ENCODE measurements at places on chromosomes 5 and 9.
A peak's percentile ranks its signal among the peaks of the same experiment; 100 is the strongest.

DNA sequence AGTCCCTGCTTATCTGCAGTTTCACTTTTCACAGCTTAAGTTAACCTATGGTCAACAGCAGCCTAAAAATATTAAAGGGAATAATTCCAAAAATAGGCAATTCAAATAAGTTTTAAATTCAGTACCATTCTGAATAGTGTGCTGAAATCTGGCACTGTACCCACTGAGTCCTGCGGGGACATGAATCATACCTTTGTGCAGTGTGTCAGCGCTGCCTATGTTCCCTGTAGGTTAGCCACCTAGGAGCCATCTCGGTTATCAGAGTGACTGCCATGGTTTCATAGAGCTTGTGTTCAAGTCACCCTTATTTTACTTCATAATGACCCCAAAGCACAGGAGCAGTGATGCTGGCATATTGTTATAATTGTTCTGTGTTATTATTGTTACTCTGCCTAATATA, 139.9 kb downstream of the GPBP1 start:
- no peak for DNase-seq

- DNase-seq: no peak
These were observed 617.2 kb downstream of the PDE4D start for GRCh38 chr5:59276325-59276675.

- DNase-seq: no peak
These were observed 37.9 kb downstream of the LMNB1 start for GRCh38 chr5:126814721-126815404.

GRCh38 chr5:168592014-168592368, 12.8 kb upstream of the PANK3 start:
- DNase-seq: no peak

- no peak for DNase-seq
These were observed 31.5 kb upstream of the LVRN start for GRCh38 chr5:115930630-115931337.

GRCh38 chr9:3191715-3192114, 334.1 kb downstream of the RFX3 start:
- DNase-seq: no peak

DNA sequence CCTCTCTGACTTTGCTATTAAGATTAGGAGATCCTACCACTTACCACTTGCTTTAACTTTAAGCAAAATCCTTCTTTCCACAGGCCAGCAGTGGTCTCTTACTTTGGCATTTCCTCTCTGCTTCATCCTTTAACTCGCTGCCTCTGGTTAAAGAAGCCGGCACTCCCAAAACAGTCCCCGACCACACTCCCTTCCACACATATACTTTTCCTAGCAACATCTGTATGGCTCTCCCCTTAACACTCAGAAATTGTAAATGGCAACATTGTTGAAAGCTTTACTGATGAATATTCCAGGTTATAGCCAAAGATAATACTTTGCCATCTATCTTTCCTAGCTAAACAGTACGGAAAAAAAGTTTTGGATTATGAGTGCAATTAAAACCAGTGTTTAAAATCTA, 133.2 kb downstream of the MCTP1 start:
- no peak for DNase-seq

- no peak for DNase-seq
These were observed 34.9 kb downstream of the APBA1 start for GRCh38 chr9:69637193-69637816.

DNA sequence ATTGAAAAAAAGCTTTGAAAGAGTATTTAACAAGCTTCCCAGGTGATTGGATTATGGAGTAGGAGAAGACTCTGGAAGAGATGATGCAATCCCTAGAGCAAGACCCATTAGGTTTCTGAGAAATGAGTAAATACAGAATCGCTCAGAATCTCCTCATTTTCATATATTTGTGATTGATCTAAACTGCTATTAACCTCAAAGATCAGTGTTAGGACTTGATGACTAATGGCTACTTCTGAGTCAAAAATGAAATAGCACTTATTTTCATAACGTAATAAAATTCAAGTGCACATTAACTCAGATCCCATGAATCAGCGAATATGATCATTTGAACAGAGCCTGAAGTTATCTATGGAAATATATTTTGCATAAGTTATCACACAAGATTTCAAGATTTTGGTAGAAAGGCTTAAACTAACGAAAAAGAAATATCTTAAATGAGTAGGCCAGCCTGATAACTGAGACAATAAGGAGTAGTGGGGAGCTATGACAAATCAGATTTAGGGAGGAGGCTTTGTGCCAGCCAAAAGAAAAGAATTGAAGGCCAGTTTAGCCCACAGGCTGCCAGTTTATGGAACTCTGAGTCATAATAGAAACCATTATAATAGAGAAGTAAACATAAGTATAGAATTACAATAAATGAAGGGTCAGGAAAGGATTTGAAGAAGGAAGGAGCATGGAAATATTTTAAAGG, 106.7 kb upstream of the OSMR start:
- DNase-seq: no peak

- DNase-seq: no peak
These were observed 47.5 kb upstream of the RNF20 start for GRCh38 chr9:101485924-101486692.

GRCh38 chr5:10329820-10330481, 22.2 kb upstream of the CMBL start:
- DNase-seq: no peak

GRCh38 chr5:68544091-68544647, 328.6 kb downstream of the PIK3R1 start:
- DNase-seq: no peak

DNA sequence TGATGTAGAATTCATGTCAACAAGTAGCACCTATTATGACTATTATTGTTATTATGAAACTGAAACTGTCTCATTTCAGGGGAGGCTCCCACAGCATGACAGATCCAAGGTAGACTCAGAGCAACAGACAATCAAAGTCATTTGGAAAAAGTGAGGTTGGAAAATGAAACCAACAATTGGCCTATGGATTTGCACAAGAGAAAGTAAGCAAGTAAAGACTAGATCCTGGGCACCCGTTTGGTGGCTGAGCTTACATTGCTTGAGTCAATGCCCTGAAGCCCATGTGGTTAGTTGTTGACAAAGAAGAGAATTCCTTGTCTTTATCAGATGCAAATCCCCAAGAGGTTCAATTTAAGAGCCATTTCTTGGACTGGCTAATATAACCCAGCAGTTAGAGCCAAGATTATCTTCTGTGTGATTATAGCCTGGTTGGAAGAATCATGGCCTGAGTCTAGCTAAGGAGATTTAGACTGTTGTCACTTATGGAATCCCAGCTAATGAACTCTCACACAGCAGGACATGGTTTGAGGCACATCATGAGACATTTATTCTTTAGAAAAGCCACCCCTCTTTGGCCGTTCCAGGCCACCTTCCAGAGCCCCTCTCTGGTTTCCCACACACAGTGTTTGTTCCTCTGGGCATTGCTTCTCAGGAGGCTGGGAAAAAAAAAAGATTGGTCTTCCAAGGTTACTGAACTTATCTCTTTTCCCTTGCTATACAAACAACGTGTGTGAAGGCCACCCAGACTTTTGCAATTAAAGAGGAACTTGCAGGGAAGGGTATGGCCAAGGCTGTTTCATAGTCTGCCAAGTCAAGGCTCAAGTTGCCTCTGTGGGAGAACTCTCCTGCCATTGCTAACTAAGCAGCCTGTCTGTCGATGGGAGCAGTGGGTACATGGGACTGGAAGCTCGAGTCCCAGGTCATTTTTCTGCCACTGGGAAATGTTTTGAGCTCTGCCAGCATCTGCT, 399.5 kb downstream of the ENC1 start:
- no peak for DNase-seq

GRCh38 chr5:601771-602465, 10.2 kb upstream of the CEP72 start:
- DNase-seq: no peak

DNA sequence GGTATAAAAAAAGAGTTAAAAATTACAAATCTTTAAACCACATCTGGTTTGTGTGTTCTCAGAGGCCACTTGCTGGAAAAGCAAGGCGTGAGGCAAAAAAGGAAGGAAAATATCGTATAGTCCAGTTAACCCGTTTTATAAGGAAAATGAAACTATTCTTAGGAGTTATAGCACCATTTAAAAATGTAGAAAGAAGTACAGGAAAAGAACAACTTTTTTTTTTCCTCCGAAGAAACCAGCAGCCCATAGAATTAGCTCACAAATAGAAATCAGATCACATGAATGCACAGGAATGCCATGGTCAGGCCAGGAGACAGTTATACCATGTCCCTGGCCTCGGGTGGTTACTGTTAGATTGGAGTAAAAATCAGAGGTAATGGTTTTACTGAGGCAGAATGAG, 241.6 kb downstream of the FBXL7 start:
- no peak for DNase-seq

DNA sequence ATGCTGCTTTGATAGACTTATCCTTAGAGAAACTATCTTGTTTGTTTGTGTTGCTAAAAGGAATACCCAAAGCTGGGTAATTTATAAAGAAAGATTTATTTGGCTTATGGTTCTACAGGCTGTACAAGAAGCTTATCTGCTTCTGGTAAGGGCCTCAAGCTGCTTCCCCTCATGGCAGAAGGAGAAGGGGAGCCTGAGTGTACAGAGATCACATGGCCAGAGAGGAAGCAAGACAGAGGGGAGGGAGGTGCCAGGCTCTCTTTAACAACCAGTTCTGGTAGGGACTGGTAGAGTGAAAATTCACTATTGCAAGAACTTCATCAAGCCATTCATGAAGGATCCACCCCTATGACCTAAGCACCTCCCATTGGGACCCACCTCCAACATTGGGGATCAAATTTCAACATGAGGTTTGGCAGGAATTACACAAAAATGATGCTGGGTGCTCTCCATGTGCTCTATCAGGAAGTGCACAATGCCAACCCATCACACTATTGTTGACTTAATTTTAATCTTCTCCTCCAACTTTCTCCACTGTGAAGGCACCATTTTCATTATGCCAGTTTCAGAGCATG, 115.1 kb upstream of the SHB start:
- DNase-seq: no peak

DNA sequence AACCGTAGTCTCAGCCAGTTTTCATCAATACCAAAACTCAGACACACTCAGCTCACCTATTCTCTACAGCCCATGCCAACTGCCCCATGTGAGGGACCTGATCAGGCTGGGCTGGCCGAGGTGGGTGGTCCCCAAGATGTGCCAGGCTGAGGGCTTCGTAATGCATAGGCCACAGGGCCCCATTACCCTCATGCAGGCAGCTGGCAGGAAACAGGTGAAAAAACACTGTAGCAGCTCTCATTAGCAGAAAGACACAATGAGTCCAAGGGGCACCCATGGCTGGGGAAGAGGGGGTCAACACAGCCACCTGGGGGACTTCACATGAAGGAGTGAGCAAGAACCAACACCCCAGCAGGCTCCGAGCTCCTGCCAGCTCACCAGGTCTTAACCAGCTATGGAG, 8.2 kb downstream of the IPPK start:
- DNase-seq: no peak

DNA sequence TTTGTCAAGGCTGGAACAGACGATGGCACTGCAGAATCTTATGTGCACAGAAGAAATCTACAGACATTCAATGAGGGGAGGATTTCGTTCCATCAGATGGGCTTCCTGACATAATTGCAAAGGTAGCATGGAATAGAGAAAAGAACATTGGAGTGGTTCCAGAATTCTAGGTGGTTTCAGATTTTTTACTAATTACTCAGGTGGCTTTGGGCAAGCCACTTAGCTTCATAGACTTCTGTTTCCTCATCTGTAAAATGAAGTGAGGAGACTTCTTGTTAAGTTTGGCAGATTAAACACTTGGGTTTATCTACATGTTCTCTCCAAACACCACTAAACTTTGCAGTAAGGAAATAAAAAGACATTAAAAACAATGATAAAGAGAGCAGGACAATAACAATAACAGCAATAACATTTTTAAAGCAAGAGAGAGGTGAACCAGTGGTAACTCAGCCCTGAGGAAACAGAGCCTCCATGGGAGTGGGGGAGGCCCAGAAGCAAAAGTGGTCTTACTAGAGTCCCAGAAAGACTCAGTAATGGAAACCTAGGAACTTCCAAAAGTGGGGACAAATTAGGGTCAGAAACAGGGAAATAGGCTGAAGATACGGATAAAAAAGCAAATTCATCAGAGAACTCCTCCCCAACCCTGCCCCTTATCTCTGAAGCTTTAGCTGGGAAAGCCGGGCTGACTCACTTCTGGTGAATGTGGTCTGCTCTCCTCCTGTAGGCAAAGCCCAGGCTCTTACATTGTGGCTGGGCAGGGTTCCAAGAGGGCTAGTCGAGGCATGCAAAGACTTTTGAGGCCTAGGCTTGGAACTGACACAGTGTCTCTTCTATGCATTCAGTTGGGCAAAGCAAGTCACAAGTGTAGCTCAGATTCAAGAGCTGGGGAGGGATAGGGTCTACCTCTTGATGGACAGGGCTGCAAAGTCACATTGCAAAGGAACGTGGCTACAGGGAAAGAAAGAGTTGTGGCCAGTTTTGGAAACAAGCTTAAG, 11.8 kb upstream of the ACTBL2 start:
- DNase-seq: peak; percentile 10

DNA sequence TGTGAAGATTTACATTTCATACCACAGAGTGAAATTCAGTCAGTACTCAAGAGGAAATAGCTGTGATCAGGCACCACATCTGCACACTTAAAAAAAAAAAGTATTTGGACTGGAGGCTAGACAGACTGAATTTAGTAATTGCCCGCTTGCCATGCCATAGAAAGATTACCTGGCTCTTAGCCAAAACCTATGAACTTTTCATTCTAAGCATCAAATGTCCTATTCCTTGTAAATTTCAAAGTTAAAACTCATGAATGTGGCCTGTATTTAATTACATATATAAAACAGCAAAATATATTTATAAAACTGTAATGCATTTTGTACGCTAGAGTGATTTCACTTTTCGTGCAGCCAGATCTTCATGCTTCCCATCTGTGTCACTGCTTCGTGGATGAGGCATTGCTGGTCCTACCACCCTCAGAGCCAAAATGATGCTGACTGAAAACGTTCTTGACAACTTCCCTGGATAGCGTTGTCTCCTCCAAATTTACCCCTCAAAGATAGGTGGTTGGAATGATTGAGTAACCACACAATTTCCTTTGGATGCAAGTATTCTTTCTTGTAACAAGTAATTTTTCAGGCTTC, 447.9 kb upstream of the SGCD start:
- DNase-seq: no peak

DNA sequence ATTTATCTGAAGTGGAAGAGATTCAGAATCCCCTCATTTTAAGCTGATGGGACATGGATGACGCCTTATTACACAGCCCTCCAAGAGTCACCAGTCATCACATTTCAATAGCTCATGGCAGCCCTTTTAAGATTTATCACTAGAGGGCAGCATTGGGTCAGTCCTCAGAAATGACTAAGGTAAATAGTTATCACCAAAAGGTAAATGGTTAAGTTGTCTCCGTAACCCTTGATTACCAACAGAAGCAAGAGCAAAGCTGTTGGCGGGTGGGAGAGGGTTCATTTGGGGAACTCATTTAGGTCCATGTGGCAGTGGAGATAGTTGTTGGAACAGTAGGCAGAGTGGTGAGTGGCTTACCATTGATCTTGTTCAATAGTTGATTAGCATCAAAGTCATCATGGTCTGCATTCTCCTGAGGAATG, 12.0 kb upstream of the C9 start:
- DNase-seq: peak; percentile 14
